ENCODE measurements at places on chromosomes 2 and 18.

GRCh38 chr2:100197631-100198153 lies 55.3 kb upstream of the AFF3 start:
- DNase-seq: no peak

DNA sequence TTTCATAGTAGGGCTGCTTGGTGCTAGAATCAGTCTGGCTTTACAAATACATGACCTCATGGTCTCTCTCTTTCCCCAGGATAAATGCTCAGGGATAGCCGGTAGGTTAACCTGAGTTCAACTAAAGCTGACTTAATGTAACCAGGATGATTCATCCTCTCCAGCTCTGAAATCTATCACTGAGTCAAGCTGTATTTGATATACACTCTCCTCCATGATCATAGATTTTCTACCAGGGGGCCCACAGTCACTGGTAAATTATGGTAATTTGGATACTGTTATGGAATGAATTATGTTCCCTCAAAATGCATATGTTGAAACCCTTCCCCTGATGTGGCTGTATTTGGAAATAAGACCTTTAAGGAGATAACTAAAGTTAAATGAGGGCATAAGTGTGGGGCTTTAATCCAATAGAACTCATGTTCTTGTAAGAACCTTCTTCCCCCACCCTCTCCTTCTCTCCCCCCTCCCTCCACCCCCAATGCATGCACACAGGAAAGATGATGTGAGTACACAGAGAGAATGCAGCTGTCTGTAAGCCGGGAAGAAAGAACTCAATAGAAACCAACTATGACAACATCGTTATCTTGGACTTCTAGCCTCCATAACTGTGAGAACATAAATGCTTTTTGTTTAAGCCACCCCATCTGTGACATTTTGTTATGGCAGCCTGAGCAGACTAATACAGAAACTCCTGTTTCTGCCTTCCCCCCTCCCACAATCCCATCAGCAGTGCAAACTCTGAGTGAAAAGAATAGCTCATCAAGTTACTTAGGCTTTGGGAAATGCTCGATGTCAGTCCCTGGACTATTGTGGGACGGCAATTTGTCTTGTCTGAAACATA lies 134.9 kb upstream of the KYNU start:
- no peak overlapping the region for H3K27ac ChIP-seq
- H3K27me3 ChIP-seq: no peaks in the 10 kb centered on the region
- H3K36me3 ChIP-seq: no peaks in the 10 kb centered on the region
- H3K4me1 ChIP-seq: no peaks in the 10 kb centered on the region

- no peaks in the 10 kb centered on the region for H3K36me3 ChIP-seq
- peaks cover 12% of the 10 kb centered on the region for H3K27me3 ChIP-seq
- no peak for DNase-seq
- no peak overlapping the region for H3K4me3 ChIP-seq
- peaks cover 13% of the 10 kb centered on the region for H3K4me1 ChIP-seq
- no peak overlapping the region for H3K27ac ChIP-seq
Measured at GRCh38 chr2:145260081-145260480, 740.2 kb upstream of the ZEB2 start.

DNA sequence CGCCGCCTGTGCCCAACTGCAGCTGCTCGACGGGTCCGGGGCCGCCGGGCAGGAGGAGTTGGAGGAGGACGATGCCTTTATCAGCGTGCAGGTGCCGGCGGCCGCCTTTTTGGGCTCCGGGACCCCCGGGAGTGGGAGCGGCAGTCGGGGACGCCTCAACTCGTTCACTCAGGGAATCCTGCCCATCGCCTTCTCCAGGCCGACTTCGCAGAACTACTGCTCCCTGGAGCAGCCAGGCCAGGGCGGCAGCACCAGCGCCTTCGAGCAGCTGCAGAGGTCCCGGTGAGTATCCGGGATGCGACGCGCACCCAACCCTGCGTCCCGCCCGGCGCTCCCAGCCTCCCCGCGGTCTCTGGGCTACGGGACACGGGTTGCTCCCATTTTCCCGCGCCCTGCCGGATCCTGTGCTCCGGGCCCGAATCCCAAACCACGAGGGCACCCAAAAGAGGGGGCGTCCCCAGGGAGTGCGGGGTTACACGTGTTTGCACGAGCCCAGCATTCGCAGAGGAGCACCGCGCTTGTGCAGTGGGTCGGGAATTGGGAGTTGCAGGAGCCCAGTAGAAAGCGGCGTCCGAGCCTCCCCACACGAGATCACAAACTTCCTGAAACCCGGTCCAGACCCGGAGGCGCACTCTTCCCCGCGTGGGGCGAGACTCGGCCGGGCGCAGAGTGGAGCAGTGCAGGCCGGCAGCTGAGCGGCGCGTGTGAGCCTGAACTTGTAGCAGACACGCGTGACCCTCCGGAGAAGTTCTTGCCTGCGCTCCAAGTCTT lies 1.2 kb downstream of the CABLES1 start:
- no peak overlapping the region for H3K27ac ChIP-seq
- H3K4me3 ChIP-seq: peak overlapping the region; percentile 66
- peaks cover 8% of the 10 kb centered on the region for H3K4me1 ChIP-seq
- H3K36me3 ChIP-seq: no peaks in the 10 kb centered on the region

- peaks cover 83% of the 10 kb centered on the region for H3K36me3 ChIP-seq
- peaks cover 37% of the 10 kb centered on the region for H3K4me1 ChIP-seq
- no peaks in the 10 kb centered on the region for H3K27me3 ChIP-seq
- peak overlapping the region; percentile 94 for H3K4me3 ChIP-seq
- peak overlapping the region; percentile 99 for H3K27ac ChIP-seq
Measured at GRCh38 chr18:48949606-48950535, 894 bp downstream of the SMAD7 start.

- no peak overlapping the region for H3K27ac ChIP-seq
- no peaks in the 10 kb centered on the region for H3K4me1 ChIP-seq
- no peak for DNase-seq
- peaks cover 20% of the 10 kb centered on the region for H3K27me3 ChIP-seq
Measured at GRCh38 chr18:61910101-61910500, 17.3 kb upstream of the RNF152 start.

- no peaks in the 10 kb centered on the region for H3K36me3 ChIP-seq
- no peaks in the 10 kb centered on the region for H3K27me3 ChIP-seq
- no peak for DNase-seq
- no peak overlapping the region for H3K4me3 ChIP-seq
Measured at GRCh38 chr18:41537666-41538065, 417.4 kb upstream of the PIK3C3 start.

GRCh38 chr2:182018218-182018617 lies 32.6 kb downstream of the PPP1R1C start:
- no peaks in the 10 kb centered on the region for H3K36me3 ChIP-seq
- H3K27me3 ChIP-seq: peaks cover 12% of the 10 kb centered on the region
- H3K27ac ChIP-seq: no peak overlapping the region
- DNase-seq: no peak
- no peaks in the 10 kb centered on the region for H3K4me1 ChIP-seq
- H3K4me3 ChIP-seq: no peak overlapping the region

DNA sequence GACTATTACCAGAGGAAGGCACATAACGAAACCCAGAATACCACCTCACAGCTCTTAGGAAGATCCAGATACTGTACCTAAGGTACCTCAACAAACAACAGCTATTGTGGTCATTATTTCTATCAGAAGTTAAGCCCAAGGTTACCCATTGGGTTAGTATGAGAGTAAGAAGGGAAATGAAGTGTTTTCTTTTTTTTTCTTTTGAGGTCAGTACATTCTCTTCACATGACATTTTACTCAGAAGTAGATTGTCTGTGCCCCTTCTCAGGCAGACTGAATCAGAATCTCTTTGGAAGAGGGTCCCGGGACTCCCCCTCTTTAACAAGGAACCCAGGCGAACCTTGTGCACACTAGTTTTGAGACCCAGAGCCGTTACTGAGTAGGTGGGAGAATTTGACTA lies 233.7 kb upstream of the CXCR4 start:
- H3K27me3 ChIP-seq: no peaks in the 10 kb centered on the region
- no peak overlapping the region for H3K27ac ChIP-seq
- no peak overlapping the region for H3K4me3 ChIP-seq
- no peaks in the 10 kb centered on the region for H3K36me3 ChIP-seq
- H3K4me1 ChIP-seq: no peaks in the 10 kb centered on the region
- DNase-seq: no peak

GRCh38 chr2:41610501-41611190 lies 437.2 kb upstream of the PKDCC start:
- H3K36me3 ChIP-seq: no peaks in the 10 kb centered on the region
- DNase-seq: no peak
- H3K27ac ChIP-seq: no peak overlapping the region
- H3K27me3 ChIP-seq: peaks cover 9% of the 10 kb centered on the region
- H3K4me3 ChIP-seq: no peak overlapping the region

DNA sequence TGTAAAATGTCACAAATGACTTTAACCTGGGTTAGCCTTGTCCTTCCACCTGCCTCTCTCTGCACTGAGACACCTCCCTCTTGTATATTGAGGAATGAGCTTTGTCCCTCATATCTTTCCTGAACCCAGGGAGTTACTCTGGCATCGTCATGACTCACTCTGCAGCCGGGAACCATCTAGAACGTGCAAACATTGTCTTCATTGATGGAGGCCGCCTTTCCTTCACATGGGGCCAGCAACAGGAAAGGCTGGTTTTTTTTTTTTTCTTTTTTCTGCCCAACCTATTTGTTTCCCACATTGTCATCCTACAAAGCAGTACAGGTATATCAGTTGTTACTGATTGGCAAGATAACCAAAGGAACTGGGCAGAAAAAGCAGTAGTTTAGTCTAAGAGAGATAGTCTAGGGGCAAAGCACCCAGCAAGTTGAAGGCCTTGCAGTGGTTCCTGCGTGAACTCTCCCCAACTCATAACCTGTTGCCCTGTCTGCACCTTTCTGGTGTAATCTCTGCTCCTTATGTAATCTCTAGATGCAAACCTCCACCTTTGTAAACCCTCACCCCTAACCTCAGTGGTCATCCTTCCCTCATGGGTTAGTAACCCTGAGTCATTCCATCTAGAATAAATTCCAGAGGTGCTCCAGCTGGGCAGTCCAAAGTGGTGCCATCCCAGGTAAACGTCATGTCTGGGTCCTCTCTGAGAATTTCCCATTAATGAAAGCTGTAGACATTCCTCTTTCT lies 38.3 kb downstream of the SLC40A1 start:
- no peak overlapping the region for H3K4me3 ChIP-seq
- H3K27ac ChIP-seq: no peak overlapping the region
- no peaks in the 10 kb centered on the region for H3K4me1 ChIP-seq
- peaks cover 42% of the 10 kb centered on the region for H3K27me3 ChIP-seq
- DNase-seq: no peak
- no peaks in the 10 kb centered on the region for H3K36me3 ChIP-seq

DNA sequence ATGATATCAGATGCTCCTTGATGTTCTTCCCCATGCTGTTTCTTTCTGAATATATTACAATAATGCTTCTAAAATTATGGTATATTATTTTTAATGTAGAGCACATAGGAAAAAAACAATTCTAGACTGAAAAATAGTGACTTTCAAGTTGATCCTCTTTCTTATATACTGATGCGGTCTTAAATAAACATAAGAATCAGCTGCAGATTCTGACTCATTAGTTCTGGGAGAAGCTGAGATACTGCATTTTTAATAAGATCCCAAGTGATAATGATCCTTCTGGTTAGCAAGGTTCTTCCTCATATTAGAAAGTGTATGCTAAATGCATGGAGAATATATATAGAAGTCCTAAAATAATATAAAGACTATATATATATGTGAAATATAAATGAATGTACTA lies 124.9 kb downstream of the XIRP2 start:
- no peak overlapping the region for H3K27ac ChIP-seq
- no peak overlapping the region for H3K4me3 ChIP-seq
- H3K36me3 ChIP-seq: no peaks in the 10 kb centered on the region
- H3K4me1 ChIP-seq: no peaks in the 10 kb centered on the region
- DNase-seq: no peak

Data from effector memory CD8-positive, alpha-beta T cell (primary cell).